ENCODE measurements at places on chromosomes 12 and 14.
A peak's percentile ranks its signal among the peaks of the same experiment; 100 is the strongest.

GRCh38 chr14:53924753-53925152 is 31.9 kb downstream of the BMP4 start:
- DNase-seq, result no peak

DNA sequence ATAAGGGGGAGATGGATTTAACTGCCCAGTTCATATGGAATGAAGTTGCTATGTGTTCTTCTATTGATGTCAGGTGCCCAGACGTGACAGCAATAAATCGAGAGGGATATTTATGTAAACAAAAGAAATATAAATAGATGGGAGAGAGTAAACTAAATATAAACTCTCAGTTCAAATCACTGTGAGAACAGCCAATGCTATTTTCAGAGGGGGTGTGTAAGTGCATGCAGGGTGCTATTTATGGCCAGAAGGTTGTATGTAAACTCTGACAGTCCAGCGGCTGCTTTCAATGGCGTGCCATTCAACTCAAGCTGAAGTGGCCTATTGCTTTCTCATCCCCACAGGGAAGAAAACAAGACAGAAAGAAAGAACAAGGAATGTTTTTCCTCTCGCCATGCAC is 127.2 kb downstream of the KCNA5 start:
- DNase-seq, result no peak

GRCh38 chr12:102946042-102946441 is 11.4 kb upstream of the ASCL1 start:
- DNase-seq, result no peak

DNA sequence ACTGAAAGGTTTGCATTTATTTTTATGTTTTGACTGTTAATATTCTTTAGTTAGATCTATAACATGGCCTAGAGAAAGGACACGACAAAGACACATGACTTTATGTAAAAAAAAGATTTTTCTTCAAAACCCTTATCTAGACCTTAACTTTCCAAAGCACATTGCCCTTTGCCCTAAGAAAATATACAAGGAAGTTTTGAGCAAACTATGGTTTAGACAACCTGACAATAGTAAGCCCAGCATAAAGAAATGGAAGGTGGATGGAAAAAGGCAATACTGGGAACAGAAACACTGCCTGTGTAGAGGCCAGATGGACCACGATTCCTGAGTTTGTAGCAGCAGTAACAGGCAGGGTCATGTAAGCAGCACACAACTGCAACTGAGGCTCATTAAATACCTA is 724.0 kb downstream of the GALC start:
- no peak for DNase-seq

DNA sequence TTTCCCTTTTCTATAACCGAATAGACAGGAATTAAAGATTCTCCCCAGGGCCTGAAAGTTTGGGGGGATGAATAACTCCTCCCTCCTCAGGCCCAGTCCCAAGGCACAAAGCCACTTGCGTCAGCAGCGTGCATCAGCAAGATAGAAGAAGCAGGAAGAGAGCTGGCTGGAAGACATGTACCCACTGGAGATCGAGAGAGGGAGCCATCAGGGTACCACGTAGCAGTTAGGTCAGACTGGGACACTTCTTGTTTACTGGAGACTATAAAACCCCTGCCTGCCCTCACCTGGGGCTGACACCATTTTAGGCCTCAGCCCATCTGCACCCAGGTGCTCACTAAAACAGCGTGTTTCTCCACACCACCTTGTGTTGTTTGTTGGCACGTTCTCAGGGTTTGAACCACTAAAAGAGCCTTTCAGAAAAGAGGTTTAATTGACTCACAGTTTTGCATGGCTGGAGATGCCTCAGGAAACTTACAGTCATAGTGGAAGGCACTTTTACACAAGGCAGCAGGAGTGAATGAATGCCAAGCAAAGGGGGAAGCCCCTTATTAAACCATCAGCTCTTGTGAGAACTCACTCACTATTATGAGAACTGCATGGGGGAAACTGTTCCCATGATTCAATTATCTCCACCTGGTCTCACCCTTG is 93.2 kb downstream of the TMTC3 start:
- no peak for DNase-seq

- DNase-seq, result no peak
These were observed 191.5 kb downstream of the SLC5A8 start for GRCh38 chr12:101018540-101018939.

GRCh38 chr12:1448336-1448735 is 146.0 kb downstream of the FBXL14 start:
- no peak for DNase-seq

DNA sequence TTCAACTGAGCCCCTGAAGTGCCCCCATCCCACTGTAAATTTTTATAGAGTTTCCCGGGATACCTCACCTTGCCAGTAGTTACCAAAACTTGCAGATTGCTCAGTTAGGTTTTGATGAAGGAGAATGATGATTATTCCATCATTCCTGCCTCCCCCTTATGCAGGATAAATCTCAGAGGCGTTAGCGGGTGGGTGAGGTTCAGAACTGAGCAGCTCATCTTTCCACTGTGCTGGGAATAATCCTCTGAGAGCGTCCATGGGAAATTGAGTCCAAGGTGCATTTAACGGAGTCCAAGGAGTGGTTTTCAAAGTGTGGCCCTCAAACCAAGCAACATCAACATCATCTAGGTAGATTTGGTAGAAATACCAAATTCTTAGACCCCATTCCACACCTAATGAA is 18.7 kb downstream of the ACSM4 start:
- DNase-seq, result no peak

DNA sequence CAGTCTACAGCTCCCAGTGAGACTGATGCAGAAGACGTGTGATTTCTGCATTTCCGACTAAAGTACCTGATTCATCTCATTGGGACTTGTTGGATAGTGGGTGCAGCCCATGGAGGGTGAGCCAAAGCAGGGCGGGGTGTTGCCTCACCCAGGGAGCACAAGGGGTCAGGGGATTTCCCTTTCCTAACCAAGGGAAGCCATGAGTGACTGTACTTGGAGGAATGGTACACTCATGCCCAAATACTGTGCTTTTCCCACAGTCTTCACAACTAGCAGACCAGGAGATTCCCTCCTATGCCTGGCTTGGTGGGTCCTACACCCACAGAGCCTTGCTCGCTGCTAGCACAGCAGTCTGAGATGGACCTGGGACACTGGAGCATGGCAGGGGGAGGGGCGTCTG is 21.0 kb upstream of the ABCC9 start:
- DNase-seq, result no peak

DNA sequence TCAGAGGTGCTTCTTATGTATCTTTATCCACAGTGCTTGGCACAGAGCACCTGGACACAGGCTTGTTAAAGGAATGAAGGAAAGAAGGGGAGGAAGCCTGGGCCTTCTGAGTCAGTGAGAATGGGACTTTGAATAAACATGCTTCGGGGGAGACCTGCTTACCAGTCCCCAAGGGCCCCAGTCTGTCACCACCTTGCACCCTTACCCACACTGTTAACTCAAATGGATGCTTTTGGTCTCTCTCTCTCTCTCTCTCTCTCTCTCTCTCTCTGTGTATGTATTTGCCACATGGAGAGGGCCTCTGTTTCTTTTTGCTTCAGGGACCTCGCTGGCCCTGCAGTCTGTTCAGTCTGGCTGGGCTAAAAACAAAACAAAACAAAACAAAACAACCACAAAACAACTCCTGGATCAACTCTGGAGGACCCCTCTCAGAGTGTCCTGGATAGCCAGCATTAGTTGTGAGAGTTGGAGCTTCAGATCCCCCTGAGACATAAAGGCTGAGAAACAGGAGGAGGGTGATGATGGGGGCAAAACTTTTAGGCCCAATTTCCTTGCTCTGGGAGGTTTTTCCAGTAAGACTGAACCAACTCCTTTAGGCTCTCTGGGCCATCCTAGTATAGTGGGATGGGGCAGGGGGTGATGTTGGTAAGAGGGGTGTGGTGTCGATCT is 1.9 kb downstream of the KIF5A start:
- DNase-seq, result no peak

- DNase-seq, result no peak
These were observed 5.7 kb downstream of the SLC8B1 start for GRCh38 chr12:113329022-113329790.

GRCh38 chr12:57452937-57453509 is 2.1 kb upstream of the INHBE start:
- peak; percentile 27 for DNase-seq

GRCh38 chr12:26157001-26157400 is 32.2 kb upstream of the BHLHE41 start:
- DNase-seq, result no peak

DNA sequence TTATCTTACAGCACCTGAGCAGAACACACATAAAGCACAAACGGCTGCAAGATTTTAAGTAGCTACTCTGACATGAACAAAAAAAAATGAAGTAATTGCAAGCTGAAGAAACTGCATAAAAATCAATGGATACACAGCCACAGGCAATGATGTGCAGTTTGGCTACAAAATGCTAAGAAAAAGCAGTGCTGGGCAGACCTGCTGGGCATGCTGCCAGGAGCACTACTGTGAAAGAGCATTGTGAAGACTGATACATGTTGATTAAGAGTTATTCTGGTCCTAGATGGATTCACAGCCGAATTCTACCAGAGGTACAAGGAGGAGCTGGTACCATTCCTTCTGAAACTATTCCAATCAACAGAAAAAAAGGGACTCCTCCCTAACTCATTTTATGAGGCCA is 20.1 kb upstream of the RTN1 start:
- no peak for DNase-seq

GRCh38 chr12:70110085-70110484 is 133.1 kb upstream of the CNOT2 start:
- no peak for DNase-seq

DNA sequence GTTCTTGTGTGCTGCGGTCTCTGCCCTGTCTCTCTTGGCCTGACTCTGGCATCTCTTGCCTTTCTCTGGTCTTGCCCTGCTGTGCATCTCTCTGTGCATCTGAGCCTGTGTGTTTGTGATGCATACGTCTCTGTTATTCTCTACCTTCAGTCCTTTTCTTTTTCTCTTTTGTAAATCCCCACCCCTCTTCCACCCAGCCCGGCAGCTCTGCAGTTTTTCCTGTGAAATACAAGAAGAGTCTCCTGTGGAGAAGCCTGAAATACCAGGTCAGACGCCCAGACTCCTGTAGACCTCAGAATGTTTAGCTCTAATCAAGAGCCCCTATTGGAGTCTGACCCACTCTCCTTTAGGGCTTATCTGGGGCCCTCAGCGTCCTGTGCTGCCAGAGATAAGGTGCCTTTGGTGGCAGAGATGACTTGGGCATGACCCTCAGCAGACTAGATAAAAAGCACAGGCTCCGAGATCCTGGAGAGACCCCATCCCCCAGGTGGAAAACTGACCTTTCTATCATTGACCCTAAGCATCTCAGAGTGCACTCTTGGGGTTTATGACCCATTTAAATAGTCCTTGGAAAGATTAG is 167.5 kb upstream of the SRRM4 start:
- DNase-seq, result no peak

GRCh38 chr12:108514468-108514972 is 557 bp upstream of the FICD start:
- DNase-seq, result no peak

- no peak for DNase-seq
These were observed 40.1 kb upstream of the TSPAN9 start for GRCh38 chr12:3036901-3037600.

- no peak for DNase-seq
These were observed 14.8 kb upstream of the SLC10A1 start for GRCh38 chr14:69811868-69812252.
